Smooth muscle cell of the coronary artery (primary cell): ENCODE measurements at places on chromosomes 12 and 14. TPM values are rescaled to one million over a fixed set of nuclear protein-coding genes. Genes with fewer than 3 reads are reported as not detected.

The P2RX7 gene
- total RNA-seq = under 0.01 and 5.4 TPM in 2 replicates

The COQ6 gene
- 12.5 and 16.2 TPM in 2 replicates for total RNA-seq

The MCRS1 gene
- total RNA-seq = 53.7 and 56.0 TPM in 2 replicates

The VDR gene
- 4.2 and 15.8 TPM in 2 replicates for total RNA-seq
